Activated T-cell treated with anti-CD3 and anti-CD28 coated beads, Interleukin-2, amount 50 U/mL, for 4 hours (primary cell): ENCODE measurements at places on chromosomes 5 and 9. TPM values are rescaled to one million over a fixed set of nuclear protein-coding genes. Genes with fewer than 3 reads are reported as not detected.

GRCh38 chr5:10701567-10702039 is 59.4 kb downstream of the DAP start:
- peak; percentile 18 for DNase-seq

- DNase-seq = no peak
Measured at GRCh38 chr5:158855510-158855909, 244.2 kb downstream of the EBF1 start.

GRCh38 chr5:131628990-131629389 is 6.0 kb downstream of the RAPGEF6 start:
- DNase-seq = no peak

DNA sequence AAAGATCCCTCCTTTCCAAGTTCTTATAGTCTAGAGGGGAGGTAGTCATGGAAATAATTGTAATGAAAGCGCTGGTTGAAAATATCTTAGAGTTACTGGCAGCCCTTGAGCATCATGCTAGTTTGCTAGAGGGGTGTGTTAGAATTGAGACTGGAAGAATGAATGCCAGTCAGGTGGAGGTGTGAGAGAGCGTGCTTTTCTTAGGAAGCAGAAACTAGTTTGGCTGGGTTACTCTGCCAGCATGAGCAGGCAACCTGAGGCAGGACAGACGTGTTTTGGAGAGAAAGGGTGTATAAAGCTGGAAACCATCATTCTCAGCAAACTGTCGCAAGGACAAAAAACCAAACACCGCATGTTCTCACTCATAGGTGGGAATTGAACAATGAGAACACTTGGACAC is 43.6 kb upstream of the DHFR start:
- no peak for DNase-seq

DNA sequence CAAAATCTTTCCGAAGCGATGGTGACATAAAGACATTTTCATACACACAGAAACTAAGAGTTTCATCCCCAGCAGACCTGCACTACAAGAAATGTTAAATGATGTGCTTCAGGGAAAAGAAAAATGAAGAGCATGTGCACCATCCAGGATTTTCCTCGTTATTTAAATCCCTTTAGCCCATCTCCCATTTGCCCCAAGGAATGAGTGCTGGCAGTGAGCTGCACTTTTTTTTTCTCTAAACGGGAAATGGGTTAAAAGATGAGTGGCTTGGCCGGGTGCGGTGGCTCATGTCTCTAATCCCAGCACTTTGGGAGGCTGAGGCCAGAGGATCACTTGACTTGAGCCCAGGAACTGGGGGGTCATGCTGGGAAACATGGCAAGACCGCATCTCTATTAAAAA is 6.8 kb upstream of the LRRC14B start:
- no peak for DNase-seq

DNA sequence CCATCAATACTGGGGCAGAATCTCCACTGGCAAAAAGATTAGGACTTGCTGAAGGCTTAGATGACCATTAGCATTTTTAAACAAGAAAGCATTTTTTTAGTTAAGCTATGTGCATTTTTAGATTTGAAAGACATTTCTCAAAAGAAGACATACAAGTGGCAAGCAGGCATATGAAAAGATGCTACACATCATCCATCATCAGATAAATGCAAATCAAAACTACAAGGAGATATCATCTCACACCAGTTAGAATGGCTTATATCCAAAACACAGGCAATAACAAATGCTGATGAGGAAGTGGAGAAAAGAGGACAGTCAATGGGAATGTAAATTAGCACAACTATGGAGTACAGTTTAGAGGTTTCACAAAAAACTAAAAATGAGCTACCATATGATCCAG is 195.6 kb upstream of the TNC start:
- DNase-seq = no peak

- DNase-seq = no peak
Measured at GRCh38 chr5:176384366-176384930, 4.0 kb downstream of the NOP16 start.

- no peak for DNase-seq
Measured at GRCh38 chr5:154444556-154445421, 1.0 kb upstream of the SAP30L start.

DNA sequence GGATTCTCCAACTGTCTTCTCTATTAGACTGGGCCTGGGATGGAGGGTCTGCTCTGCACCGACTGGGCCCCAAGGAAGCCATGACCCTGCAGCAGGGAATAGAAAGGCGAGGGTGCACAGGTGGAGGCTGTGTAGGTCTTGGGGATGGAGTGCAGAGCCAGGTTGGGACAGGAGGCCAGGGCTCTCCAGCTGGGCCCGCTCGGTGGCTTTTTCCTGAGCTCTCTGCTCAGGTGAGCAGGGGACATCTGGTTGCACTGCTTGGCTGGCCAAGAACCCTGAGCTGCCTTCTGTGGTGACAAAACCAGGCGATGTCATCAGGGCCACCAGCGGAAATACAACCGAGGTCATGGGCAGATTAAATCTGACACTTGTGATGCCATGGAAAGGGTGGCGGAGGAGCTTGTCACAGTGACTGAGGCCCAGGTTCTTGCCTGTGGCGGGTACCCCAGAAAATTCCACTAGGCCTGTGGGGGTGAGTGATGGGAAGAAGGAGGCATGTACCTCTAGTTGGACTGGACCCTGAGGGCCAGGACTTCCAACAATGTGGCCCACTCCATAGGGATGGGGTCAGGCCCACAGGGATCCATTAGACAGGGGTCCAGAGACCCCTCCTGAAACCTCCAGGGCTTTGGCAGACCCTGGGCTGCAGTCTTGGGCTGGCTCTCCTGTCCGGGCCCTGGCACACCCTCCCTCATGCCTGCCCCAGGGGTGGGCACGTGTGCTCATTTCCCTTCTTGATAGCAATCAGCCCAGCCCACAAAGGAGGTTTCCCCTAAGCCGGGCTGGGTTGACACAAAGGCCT is 4.4 kb upstream of the IL3 start:
- peak; percentile 40 for DNase-seq

GRCh38 chr5:145203193-145203592 is 631.9 kb downstream of the PRELID2 start:
- DNase-seq = no peak

GRCh38 chr9:127545196-127546124 is 66.6 kb upstream of the STXBP1 start:
- DNase-seq = no peak

DNA sequence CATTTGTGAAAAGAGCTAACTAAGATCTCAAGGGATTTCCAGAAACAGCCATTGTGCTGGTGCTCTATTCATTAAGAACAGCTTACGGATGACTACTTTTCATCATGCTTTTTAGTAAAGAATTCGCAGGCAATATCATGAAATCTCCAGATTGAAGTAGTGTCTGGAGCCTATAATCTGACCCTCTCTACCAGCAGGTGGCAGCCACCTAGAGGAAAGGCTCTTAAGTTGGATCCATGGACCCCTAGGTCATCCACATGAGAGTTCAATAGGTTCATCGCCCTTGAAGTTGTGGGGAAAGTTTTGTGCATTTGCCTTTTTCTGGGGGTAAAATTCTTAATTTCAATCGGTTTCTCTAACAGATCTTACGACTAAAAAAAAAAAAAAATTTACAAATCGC is 82.3 kb downstream of the SLC1A3 start:
- DNase-seq = no peak

- no peak for DNase-seq
Measured at GRCh38 chr9:132037458-132037857, 42.2 kb downstream of the MED27 start.

- DNase-seq = no peak
Measured at GRCh38 chr5:65803699-65804391, 81.8 kb downstream of the NLN start.

- DNase-seq = no peak
Measured at GRCh38 chr5:146388386-146388785, 49.7 kb downstream of the POU4F3 start.

DNA sequence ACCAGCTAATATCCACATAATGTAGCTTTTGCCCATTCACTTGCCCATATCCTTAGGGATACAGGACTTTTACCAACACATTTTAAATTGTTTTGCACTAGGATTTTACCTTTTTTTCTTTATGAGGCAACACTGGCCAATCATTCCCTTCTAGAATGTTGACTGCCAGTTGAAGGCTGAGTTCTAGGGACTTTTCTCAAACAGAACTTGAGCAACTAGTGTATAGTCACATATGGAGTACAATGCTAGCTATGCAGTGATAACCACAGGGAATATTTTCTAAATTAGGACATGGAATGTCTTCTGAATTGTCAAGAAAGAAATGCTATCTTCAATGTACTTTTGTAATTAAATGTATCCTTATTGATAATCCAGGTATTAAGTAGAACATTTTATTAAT is 133.6 kb downstream of the OXCT1 start:
- DNase-seq = no peak

The CDC20B gene
- 0.11 TPM for total RNA-seq

The SPINK13 gene
- total RNA-seq = not detected

The TEK gene
- not detected for total RNA-seq

The CCL27 gene
- 0.24 TPM for total RNA-seq

The RBM22 gene
- 81.6 TPM for total RNA-seq

The CD74 gene
- 241 TPM for total RNA-seq

The NR2F1 gene
- total RNA-seq = 0.10 TPM
